GDM1 (cell line): ENCODE measurements at places on chromosomes 6 and 20.

- no peak for DNase-seq
These were observed 4.1 kb downstream of the TMEM239 start for GRCh38 chr20:2820084-2820895.

DNA sequence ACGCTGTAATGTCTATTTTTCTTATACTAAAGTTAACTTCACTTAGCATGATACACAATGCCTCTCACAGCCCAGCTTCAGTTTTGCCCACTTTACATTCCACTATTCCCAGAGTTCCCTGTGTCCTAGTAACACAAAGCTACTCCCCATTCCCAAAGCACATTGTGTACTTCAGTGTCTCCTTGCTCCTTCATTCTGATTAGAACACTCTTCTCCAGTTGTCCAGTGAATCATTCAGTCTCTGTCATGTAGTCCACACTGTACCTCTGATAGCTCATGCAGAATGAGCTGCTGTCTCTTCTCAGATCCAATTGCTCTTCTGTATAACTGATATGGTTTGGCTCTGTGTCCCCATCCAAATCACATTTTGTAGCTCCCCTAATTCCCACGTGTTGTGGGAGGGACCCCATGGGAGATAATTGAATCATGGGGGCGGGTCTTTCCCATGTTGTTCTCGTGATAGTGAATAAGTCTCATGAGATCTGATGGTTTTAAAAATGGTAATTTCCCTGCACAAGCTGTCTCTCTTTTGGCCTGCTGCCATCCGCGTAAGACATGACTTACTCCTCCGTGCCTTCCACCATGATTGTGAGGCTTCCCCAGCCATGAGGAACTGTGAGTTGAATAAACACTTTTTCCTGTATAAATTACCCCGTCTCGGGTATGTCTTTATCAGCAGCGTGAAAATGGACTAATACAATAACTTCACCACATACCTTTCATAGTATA is 2.1 kb upstream of the TMX4 start:
- no peak for DNase-seq

- DNase-seq, result no peak
These were observed 37.1 kb downstream of the DTD1 start for GRCh38 chr20:18624948-18625347.

DNA sequence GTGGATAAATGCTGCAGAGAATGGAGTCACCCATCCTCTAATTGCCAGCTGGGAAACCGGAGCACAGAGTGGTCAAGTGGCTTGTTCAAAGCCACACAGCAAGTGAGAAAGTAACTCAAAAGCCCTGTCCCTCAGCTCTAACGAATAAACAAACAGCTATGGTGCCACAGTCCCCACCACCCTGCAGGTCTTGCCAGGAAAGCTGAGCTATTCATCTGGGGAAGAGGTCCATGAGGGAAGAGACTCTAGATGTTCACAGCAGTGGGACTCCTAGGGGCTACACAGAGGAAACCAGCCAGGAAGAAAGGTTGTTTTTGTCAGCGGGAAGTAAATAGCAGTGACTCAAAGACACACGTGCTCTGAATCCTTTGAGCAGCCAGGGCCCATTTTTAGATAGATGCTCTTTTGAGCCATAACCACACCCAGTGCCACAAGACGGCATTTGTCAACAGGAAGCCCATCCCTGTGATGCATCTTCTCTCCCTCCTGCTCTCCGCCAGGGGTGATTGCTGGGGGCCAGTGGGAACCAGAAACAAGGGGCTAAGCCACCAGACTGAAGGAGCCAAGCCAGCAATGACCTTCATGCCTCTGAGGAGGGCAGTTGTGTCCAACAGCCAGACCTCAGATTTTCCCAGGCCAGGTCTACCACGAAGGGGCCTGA is 32.4 kb upstream of the TCP11 start:
- DNase-seq, result no peak

DNA sequence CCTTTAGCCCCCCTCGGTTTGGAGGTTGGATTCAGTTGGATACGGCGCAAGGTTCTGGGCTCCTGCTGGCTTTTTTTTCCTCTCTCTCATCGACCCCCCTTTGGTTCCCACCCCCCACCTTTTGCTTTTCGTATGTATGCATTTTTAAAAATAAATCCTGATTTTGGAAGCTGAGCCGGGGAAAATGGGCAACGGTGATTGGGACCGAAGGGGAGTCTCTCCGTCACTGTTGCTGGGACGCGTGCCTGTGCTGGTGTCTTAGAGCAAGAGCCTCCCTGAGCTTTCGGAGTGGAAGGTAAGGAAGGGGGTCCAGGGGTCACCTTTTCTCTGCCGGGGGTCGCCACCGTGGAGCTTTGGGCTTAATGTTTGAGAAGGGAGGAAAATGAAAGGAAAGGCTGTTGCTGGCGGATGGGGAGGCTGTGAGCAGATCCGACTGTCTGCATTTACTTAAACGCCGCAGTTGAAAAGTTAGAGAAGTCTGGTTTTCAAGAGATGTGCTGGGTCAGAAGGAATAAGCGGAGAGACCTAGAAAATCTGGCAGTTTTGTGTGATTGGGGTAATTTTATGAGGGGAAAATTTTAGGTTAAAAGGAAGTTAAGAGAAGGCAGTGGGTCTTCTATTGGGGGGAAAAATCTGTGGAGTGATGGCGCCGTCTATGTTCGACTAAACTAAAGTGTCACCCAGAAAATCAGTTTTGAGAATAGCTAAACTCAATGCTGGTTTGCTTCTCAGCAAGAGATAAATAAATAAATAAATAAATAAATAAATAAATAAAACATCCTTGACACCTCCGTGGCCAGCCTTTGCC is 828 bp downstream of the ADGRB3 start:
- DNase-seq, result no peak

DNA sequence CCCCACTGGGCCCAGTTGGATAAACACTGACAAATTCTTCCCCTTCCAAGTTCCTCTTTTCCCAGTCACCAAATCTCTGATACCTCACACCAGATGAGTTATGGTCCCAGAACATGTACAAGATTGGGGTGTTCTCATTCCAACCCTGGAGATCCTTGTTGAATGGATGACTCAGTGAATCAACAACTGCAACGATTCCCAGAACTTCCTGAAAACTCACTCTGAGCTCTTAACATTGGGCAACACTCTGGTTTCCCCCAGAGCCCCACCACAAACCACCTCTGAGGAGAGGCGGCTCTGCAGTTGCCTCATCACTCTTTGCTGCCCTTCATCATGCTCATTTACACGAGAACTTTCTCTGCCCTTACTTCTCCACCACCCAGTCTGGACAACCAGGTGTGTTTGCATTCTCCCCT is 115.2 kb downstream of the MRPL14 start:
- DNase-seq, result peak; percentile 39

GRCh38 chr6:31002471-31002870 is 7.8 kb upstream of the MUC22 start:
- DNase-seq, result no peak

- no peak for DNase-seq
These were observed 118.1 kb downstream of the SYNDIG1 start for GRCh38 chr20:24587384-24588046.
